ENCODE measurements at places on chromosomes 6 and 20. TPM values are rescaled to one million over a fixed set of nuclear protein-coding genes. Genes with fewer than 3 reads are reported as not detected.

The ID1 gene
- 326 TPM for total RNA-seq

The PGM3 gene
- total RNA-seq: 64.4 TPM

The PAQR8 gene
- total RNA-seq: 13.9 TPM

DNA sequence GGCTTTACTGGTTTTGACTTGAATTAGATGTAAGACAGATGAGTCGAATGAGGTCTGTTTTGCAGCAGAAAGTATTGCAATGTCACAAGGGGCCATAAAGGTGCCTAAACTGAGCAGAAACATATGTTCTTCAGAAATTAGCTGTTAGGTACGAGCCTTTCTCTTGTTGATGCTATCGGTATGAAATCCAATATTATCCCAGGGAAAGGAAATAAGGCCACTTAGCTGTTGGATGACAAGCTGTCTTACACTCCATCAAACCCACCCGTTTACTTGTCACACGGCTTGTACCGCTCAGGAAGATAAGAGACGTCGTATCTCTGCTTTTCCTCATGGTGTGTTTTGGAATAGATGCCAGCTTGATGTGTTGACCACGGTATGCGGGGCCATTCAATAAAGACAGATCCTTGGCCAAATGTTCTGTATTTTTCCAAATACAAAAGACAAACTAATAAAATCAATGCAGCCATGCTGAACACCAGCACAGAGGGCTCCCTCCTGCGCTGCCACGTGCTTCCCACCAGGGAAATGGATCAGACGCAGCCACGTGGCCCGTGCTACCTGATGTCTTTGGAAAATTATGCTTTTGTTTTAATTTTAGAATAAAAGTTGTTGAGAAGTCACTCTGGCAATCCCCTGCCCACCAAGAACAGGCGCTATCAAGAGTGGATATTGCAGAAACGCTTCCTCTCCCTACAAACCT lies 255.9 kb upstream of the SULF2 start:
- H3K4me3 ChIP-seq: no peak overlapping the region
- H3K36me3 ChIP-seq: no peaks in the 10 kb centered on the region
- no peak for DNase-seq
- H3K27me3 ChIP-seq: peaks cover 12% of the 10 kb centered on the region
- H3K4me1 ChIP-seq: peaks cover 1% of the 10 kb centered on the region

DNA sequence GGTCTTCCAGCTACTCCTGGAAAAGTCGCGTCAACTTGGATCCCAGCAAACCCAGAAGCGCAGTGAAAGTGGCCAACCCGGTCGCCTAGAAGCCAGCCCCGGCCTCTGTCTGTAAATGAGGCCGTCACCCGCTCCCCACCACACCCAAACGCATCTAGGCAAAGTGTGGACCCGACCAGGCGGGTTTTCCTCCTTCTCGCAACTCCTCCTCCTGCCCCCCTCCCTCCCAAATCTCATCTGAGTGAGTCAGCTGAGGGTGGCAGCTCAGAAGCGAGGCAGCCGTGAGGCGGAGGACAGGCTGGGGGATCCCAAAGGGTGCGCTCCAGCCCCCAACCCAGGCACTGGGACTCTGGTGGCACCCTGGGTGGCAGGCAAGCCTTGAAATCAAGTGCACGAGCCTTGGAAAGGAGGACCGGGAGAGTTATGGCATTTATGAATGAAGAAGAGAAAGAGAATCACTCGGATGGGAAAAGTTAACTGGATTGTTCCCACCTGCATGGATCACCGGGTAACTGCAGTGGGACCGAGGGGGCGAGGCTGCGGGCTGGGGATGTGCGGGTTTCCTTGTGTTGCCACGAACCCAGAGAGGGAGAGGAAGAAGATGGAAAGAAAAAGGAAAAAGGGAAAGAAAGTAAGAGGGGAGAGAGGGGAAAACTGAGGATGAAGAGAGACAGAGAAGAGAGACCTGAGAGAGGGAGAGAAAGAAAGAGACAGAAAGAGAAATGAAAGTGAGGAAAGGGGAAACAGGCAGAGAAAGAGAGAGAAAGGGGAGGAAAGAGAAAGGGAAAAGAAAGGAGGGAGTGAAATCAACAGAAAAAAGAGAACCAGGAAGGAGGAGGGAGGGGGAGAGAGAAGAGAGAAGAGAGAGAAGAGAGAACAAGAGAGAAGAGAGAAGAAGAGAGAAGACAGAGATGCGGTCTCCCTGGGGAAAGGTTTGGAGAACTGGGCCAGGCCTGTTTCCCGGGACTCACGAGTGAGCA lies at the start of gene APCDD1L:
APCDD1L (minus strand) TSS at position 167 of the 980 bp plus-strand sequence. CDS start 692 bp downstream, outside the sequence.
- H3K4me3 ChIP-seq: no peak within 1 kb of the TSS
- H3K27me3 ChIP-seq: peaks cover 78% of the 10 kb centered on the region
- H3K4me1 ChIP-seq: no peaks in the 10 kb centered on the region

- no peaks in the 10 kb centered on the region for H3K27me3 ChIP-seq
- H3K4me1 ChIP-seq: peaks cover 11% of the 10 kb centered on the region
- peak overlapping the region; percentile 71 for H3K4me3 ChIP-seq
These were observed 51.2 kb upstream of the RNF182 start for GRCh38 chr6:13873288-13874190.

DNA sequence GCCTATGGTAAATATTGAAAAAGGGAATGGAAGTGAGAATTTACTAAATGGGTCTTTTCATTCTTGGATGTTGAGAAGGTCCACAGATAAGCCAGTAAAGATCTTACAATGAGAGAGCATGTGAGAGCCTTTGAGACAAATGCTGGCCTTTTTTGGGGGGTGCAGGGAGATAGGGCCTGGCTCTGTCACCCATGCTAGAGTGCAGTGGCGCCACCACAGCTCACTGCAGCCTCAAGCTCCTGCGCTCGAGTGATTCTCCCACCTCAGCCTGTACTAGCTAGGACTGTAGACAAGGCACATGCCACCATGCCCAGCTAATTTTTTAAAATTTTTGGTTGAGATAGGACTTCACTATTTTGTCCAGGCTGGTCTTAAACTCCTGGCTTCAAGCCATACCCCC lies 63.2 kb upstream of the TMEM181 start:
- H3K27ac ChIP-seq: peak overlapping the region; percentile 49
- DNase-seq: no peak

- peak overlapping the region; percentile 57 for H3K4me3 ChIP-seq
- H3K27me3 ChIP-seq: peaks cover 57% of the 10 kb centered on the region
- no peak for DNase-seq
- H3K4me1 ChIP-seq: peaks cover 23% of the 10 kb centered on the region
- no peaks in the 10 kb centered on the region for H3K36me3 ChIP-seq
These were observed 40.6 kb downstream of the HLA-DPB1 start for GRCh38 chr6:33116417-33116816.

- H3K4me3 ChIP-seq: no peak overlapping the region
- H3K4me1 ChIP-seq: no peaks in the 10 kb centered on the region
- peaks cover 10% of the 10 kb centered on the region for H3K36me3 ChIP-seq
- H3K27me3 ChIP-seq: no peaks in the 10 kb centered on the region
These were observed 13.8 kb downstream of the UCKL1 start for GRCh38 chr20:63942250-63942951.

Data from progenitor cell of endocrine pancreas (in vitro differentiated cells).